ENCODE measurements at places on chromosomes 7 and 10.

GRCh38 chr10:128981881-128982615 lies 485.0 kb upstream of the MGMT start:
- DNase-seq, result no peak

DNA sequence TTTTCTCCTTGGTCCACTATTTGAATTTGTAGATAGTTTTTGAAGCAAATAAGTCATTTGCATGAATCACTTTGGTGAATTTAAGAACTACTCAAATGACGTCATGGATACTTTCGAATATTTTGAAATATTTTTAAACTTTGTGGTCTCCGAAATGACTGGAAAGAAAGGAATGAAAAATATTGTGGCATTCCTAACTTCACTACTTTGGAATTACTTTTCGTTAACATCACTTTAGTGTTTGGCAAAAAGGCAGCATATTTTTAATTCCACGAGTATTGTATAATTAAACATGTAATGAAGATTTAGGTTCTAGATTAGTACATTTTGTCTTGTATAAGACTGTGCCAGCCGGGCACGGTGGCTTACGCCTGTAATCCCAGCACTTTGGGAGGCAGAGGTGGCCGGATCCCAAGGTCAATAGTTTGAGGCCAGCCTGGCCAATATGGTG lies 35.3 kb upstream of the ZRANB1 start:
- no peak for DNase-seq

DNA sequence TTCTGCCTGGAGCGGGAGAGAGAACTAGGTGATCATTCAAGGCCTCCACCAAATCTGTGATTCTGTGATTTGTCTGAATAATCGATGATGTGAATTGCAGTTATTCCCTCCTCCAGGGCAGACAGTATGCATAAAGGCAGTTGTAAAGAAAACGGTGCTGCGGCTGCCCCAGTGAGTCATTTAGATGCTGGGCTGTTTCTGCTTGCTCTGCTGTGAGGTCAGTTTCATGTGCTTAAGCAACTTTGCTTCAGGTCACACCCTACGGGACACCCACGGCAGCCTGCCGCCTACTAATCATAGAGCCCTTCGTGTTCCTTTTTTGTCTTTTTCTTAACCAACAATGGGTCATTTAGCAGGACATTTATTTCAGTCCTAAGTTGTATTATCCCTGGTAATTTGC lies 158.1 kb upstream of the PITRM1 start:
- DNase-seq, result no peak

DNA sequence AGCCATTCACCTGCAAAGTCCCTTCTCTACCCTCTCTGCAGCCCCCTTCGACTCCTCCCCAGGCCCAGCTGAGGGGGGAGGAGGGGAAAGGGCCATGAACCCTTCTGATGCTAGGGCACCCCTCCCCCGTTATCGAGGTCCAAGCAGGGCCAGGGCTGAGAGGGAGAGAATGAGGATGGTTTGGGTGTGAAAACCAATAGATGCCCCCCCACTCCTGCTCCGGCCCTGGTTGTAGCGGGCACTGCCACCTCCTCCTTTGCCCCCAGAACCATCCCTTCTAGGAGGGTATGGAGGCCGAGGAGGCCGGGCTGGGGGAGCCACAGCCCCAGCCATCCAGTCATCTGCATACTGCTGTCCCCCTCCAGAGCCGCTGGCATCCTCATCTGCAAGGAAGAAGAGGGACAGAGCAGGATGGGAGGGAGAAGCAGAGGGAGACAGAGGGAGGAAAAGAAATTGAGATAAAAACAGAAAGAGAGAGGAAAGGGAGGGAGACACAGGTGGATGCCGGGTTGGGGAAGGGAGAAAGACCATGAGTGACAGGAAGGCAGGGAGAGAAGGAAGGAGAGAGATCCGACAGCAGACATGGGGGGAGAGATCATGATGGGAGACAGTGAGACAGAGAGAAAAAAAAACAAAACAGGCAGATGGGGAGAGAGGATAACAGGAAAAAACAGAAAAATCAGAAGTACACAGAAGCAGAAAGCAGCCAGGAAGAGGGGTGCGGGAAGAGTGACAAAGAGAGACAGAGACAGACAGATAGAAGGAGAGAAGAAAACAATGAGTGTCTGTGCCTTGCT lies 1.9 kb upstream of the GAL3ST4 start:
- DNase-seq, result no peak

DNA sequence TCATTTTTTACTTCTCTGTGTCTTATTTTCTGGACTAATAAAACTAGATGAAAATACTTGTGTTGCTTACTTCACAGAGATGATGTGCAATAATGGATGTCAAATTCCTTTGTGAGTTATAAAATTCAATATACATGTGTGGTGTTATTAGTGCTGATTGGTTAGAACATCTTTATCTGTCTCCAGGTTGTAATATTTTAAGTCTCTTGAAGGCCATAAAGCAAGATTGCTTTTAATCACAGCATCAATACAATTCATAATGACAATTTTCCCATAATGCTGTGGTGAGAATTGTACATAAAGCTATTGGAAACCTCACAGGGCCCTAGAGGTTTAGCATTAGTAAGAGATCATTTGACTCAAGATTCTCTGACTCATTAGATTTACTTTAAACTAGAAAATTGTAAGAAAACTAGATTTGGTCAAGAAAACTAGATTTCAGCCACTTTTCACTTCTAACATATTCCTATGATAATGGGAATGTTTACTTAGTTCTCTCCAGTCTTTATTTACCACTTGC lies 963.7 kb downstream of the REEP3 start:
- no peak for DNase-seq

DNA sequence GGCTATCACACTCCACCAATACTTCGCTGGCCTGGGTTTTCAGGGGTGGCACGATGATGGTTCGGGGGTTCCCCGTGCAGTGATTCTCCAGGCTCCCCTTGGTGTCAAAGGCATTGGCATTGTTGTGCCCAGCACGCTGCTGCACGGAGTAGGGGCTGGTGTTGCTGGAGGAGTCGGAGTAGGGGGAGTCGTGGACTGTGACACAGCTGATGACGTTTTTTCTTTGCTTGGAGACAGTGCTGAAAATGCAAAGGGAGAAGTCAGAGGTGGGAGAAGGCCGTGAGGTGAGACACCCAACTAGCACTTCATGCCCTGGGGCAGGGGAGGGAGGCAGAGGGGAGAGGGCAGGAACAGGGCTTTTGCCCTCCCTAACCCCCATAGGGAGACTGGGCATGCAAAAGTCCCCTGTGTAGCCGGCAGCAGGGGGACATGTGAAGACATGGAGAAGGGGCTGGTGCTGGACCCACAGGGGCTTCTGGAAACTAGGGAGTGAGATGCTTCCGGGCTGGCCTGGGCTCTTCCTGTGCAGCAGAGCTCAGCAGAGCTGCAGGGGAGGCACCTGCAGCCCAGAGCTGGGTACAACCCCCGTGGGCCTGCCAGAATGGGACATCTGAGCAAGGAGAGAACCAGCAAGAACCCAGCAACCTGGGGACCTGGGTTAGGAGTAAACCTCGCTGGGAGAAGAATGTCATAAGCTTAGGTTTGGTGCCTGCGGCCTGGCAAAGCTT lies 60.5 kb downstream of the CLEC2L start:
- no peak for DNase-seq

- no peak for DNase-seq
Observed at GRCh38 chr7:5586279-5586962, 162.8 kb upstream of the TNRC18 start.

DNA sequence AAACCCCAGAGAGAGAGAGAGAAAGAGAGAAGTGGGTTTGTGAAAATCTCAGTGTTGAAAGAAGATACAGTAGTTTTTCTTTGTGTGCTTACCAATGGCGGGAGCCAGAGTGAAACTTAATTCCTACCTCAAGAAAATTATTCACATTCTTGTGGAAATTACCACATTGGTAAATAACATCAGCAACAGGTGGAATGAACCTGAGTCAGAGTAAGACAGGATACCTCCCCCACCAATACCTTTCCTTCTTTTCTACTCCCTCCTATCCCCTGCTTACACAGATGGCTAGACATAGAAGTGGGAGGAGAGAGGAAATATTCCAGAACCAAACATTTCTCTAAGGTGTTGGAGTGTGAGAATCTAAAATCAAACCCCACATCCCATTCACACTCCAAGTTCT lies 793.9 kb downstream of the SORCS3 start:
- DNase-seq, result no peak

DNA sequence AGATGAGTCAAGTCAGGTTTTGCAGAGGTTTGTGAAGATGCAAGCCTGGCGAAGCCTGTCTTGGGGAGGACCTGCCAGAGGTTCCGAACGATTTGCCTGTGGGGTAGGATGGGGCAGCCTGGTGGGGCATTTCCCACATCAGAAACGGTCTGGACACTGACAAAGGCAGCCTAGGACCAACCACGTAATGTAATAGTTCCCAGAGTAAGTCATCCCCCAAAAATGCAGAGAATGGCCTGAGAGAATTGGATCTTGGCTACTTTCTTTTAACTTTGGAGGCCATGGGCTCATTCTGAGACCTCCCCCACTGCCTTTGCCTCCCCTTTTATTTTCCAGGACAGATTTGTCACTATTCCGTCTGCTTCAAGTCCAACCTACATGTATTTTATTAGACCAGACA lies 168.9 kb upstream of the SH2B2 start:
- DNase-seq, result no peak

DNA sequence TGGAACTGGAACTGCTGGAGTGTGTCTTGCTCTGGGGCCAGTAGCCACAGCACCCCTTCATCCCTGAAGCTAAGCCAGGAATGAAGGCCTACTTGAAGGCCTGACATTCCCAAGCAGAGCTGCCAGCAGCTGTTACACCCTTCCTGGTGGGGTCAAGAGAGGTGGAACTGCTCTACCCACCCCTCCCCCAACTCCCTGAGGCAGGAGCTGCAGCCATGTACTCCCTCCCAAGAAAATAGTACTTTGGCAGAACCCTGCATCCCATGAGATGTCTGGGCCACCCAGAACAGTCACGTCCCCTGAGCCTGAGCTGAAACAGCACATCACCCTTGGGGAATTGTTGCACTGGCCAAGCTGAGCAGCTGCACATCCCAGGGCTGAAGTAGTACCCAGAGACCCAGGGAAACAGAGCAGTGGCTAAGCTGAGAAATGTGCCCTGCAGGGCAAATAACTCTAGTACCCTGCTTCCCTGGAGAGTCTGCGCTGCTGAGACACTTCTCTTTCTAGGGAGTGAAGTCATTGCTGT lies 63.4 kb upstream of the PLA2G12B start:
- DNase-seq, result no peak

DNA sequence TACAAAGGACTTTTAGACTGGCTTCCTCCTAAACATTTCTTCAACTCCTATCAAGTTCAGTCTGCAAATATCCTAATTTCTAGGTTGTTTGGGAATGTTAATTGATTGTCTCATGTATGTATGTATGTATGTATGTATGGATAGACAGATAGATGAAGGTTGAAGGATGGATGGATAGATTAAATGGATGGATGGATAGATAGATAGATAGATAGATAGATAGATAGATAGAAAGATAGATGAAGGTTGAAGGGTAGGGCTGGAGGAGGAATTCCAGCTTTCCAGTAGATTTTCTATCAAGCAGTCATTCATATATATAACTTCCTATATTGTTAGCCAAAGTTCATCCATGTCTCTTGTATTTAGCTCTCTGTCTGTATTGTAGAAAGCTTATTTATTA lies 85.8 kb downstream of the KAT6B start:
- no peak for DNase-seq

DNA sequence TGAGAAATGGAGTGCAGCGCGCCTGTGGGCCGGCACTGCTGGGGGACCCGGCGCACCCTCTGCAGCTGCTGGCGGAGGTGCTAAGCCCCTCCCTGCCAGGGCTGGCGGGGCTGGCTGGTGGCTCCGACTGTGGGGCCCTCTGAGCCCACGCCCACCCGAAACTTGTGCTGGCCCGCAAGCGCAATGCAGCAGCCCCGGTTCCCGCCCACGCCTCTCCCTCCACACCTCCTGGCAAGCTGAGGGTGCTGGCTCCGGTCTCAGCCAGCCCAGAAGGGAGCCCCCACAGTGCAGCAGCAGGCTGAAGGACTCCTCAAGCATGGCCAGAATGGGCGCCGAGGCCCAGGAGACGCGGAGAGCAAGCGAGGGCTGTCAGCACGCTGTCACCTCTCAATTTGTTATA lies 1063.0 kb upstream of the AUTS2 start:
- DNase-seq, result no peak

- no peak for DNase-seq
Observed at GRCh38 chr10:47260505-47261111, 39.4 kb upstream of the GDF10 start.

- no peak for DNase-seq
Observed at GRCh38 chr7:102323914-102324195, 32.4 kb downstream of the SPDYE6 start.

- DNase-seq, result no peak
Observed at GRCh38 chr10:81920213-81920829, 45.3 kb downstream of the NRG3 start.

GRCh38 chr7:129792721-129793120 lies 160.0 kb downstream of the UBE2H start:
- no peak for DNase-seq

- DNase-seq, result no peak
Observed at GRCh38 chr7:66415659-66416265, 210.6 kb downstream of the TPST1 start.

DNA sequence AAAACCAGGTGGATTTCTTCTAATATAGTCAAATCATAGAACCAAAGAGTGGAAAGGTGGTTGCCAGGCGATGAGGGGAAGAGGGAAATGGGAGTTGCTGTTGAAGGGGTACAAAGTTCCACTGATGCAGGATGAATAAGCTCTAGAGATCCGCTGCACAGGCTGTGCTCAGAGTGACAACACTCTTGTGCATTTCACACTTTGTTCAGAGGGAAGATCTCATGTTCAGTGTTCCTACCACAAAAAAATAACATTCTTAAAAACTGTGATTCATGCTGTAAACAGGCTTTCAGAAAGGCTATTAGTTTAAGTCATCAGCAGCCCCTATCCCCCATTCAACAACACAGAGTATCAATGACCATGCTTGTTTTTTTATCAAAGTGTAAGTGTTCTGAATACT lies 213.8 kb downstream of the COBL start:
- DNase-seq, result no peak

DNA sequence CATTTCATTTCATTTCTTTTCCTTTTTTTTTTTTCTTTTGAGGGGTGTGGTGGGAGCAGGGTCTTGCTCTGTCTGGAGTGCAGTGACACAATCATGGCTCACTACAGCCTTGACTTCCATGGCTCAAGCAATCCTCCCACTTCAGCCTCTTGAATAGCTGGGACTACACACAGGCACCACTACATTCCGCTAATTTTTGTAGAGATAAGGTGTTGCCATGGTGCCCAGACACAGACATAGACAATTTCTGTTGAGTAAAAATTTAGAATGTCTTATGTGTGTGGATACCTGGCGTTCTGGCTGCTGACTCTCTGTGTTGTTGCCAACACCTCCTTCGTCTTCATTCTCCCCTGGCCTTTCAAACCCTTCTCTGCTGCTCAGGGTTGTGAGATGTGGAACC lies 54.0 kb upstream of the PRSS58 start:
- no peak for DNase-seq

GRCh38 chr10:113555245-113555644 lies 2.4 kb downstream of the HABP2 start:
- no peak for DNase-seq

GRCh38 chr10:34809796-34810195 lies 5.3 kb downstream of the PARD3 start:
- DNase-seq, result no peak

- no peak for DNase-seq
Observed at GRCh38 chr7:35251606-35252310, 2.1 kb downstream of the TBX20 start.

Data from iPS DF 19.7 (cell line).